ENCODE measurements at places on chromosomes 2 and 18.
A peak's percentile ranks its signal among the peaks of the same experiment; 100 is the strongest.

GRCh38 chr18:37393945-37394609 is 171.5 kb downstream of the CELF4 start:
- peak; percentile 94 for DNase-seq

GRCh38 chr18:71242981-71243380 is 954.1 kb downstream of the SOCS6 start:
- no peak for DNase-seq

GRCh38 chr2:99779276-99779675 is 289.5 kb upstream of the REV1 start:
- DNase-seq, result no peak

- no peak for DNase-seq
These were observed 133.6 kb upstream of the CAPN13 start for GRCh38 chr2:30940839-30941238.

DNA sequence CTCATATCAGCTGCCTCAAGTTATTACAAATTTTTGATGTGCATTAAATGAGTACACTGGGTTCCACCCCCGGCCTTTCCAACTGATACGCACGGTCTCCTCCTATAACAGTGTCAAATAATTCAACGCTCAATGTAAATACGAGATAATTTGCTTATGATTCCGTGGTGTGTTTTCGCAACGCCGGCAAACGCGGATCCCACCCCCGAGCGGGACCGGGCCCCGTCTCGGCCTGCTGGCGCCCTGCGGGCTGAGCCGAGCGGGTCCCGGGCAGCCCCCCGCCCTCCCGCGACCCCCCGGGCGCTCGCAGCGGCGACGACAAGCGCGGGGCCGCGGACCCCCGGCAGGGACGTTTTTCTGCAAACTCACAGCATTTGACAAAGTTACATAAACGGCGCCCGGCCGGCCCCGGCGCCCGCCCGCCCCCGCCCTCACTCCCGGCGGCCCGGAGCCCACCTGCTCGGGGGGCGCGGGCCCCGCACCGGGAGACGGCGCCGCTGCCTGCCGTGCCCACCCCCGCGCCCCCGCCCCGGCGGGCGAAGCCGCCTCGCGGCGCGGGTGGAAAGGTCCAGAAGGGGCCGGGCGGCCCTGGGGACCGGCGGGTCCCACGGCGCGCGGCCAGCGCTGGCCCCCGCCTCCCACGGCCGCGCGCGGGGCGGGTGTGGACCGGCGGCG is 762 bp downstream of the HDAC4 start:
- peak; percentile 47 for DNase-seq

- no peak for DNase-seq
These were observed 1.1 kb upstream of the SATB2 start for GRCh38 chr2:199458806-199459285.

GRCh38 chr2:195925120-195925519 is 143.5 kb downstream of the DNAH7 start:
- no peak for DNase-seq

- DNase-seq, result peak; percentile 13
These were observed 1.1 kb downstream of the AFTPH start for GRCh38 chr2:64525317-64525613.

DNA sequence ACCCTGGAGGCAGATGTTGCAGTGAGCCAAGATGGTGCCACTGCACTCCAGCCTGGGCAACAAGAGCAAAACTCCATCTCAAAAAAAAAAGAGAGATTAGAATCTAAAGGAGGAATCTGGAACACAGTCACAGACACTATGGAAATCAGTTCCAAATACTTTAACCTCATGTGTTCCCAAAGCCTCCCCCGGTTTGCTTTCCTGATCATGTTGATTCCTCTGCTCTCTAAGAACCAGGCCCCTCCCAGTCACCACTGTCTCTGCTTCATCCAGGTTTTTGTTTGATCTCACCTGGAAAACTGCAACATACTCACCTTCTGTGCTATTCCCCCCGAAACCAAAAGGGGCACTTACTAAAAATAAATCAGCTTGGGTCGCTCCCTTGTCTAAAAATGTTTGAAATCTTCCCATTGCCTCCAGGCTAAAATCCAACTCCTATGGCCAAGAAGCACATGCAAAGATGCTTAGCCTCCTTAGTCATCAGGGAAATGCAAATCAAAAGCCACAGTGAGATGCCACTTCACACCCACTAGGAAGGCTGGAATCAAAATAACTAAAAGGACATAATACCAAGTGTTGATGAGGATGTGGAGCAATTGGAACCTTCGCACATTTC is 6.2 kb upstream of the NEU2 start:
- peak; percentile 61 for DNase-seq

DNA sequence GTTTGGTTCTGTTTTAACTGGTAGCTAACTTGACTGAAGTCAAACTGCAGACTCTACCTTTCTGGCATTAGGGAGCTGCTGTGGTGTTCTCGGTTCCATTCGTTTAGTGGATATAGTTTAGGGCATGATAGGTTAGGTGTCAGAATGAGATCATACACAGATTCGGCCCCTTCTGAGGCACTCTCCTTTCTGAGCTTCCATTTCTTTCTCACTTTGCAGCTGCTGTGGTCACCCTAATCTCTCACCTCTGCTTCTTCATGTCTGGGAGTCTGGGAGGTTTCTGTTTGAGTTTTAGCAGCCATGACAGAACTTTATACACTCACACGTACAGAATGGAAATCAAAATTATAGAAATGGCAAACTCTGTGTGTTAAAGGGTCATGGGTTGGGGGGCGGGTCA is 122.8 kb downstream of the ATP9B start:
- DNase-seq, result no peak

DNA sequence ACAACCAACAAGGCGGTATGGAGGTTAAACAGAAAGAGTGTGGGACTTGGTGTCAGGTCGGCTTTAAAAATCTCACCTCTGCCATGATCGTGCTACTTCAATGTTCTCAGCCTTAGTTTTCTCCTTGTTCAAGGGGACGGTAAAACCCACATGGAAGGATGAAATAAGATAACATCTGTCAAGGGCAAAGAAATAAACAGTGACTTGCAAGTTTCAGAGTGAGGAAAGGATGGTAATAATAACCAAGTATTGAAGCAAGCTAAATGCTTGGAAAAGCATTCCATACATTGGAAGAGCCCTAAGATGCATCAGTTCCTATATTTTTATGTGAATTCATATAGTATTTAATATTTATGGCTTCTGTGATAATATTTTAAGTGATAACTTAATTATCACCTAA is 29.8 kb upstream of the LMAN1 start:
- DNase-seq, result no peak

- no peak for DNase-seq
These were observed 92.9 kb upstream of the SIX2 start for GRCh38 chr2:45102141-45102540.

DNA sequence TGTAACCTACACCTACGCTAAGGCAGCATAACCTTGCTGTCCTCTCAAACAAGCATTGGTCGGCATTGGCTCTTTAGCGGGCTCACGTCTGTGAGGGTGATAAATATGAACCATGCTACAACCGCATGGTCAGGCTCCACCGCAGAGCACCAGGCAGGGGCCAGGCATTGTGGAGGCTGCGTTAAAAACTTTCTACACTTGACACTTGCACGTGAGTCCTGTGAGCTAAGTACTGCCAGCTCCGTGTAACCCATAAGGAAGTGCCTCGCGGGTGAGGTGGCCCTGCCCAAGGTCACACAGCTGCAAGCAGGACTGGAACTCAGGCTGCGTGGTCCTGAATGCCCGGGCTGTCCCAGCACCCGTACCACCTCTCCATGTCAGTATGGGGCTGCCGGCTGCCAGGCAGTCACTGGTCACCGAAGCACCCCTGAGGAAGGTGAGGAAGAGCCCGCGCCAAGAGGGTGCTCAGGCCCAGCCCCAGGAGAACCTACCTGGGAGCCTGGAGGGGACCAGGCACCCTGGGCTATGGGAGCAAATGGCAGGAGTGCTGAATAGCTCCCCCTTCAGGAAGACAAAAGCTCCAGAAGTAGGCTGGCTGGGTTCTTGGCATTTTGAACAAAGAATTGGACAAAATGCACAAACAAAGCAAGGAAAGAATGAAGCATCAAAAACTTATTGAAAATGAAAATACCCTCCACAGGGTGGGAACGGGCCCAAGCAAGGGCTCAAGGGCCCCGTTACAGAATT is 271.1 kb upstream of the RAB6C start:
- DNase-seq, result peak; percentile 1

DNA sequence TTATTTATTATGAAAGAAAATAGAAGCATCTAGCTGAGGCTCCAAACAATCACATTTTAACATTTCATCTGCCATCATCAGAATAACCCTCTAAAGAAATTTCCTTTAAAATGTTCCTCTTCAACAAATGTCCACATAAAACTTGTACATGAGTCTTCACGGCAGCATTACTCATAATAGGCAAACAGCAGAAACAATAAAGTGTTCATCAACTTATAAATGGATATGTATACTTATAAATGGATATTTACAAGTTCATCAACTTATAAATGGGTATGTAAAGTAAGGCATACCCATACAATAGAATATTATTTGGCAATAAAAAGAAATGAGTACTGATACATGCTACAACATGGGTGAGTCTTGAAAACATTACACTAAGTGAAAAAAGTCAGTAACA is 33.5 kb upstream of the ASNSD1 start:
- DNase-seq, result no peak

GRCh38 chr18:79884294-79884962 is 67.0 kb downstream of the SLC66A2 start:
- peak; percentile 7 for DNase-seq

- no peak for DNase-seq
These were observed 663.9 kb upstream of the LRRTM1 start for GRCh38 chr2:80968450-80968849.

DNA sequence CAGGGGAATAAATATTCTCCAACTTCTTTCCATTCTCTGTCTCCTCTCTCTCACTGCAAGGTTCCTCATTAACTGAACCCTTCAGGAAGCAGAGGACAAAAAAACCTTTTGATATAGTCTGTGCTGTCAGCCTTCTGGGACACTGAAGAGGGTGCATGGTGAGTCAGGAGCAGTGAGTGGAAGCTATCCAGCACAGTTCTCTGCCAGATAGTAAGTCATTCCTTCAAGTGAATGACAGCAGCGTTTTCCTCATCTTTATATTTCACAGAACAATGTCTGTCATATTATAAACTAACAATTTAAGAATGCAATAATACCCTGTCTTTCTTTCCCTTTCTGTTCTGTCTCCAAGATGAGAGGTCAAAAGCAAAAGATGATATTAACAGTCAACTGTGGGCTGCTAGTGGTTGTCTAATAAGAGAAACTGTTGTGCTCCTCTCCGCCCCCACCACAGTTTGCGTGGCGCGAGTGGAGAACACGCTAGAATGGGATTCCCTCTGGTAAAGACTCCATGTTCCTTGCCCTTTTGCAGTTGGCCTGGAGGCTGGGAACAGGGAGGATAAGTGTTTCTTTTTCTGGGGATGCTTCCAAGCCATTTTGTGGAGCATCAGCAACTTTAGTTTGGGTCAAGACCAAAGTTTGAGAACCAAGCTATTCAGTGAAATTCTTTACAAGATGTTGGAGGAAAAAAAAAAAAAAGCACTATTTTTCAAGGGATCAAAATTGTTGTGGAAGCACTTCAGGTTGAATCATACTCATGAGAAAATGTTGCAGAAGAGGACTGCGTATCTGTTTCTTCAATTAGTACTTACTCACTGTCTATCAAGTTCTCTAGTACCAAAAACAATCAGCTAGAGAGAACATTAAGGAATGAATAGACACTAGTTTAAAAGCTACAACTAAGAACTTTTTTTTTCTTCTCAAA is 430.2 kb downstream of the SETBP1 start:
- DNase-seq, result peak; percentile 42

DNA sequence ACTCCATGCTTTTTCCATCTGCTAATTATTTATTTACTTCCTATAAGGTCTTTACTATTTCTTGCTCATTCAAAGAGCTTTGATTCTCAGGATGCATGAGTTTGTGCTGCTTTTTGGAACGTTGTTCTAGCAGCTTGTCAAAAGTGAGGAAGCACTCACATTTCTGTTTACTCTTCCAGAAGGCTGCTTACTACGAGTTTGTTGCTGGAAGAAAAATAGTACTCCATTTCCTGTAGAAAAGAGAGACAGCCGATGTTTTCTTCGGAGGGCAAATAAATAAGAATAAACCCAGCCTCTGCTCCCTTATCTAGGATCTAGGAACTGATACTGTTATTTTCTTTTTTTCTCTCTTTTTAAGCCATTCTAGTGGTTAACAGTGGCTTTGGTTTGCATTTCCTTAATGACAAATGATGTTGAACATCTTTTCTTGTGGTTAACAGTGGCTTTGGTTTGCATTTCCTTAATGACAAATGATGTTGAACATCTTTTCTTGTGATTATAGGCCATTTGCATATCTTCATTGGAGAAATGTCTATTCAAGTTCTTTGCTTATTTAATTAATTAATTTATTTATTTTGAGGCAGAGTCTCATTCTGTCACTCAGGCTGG is 20.5 kb downstream of the CYP27A1 start:
- DNase-seq, result no peak

- DNase-seq, result no peak
These were observed 3.1 kb downstream of the FIGN start for GRCh38 chr2:163732727-163733126.

DNA sequence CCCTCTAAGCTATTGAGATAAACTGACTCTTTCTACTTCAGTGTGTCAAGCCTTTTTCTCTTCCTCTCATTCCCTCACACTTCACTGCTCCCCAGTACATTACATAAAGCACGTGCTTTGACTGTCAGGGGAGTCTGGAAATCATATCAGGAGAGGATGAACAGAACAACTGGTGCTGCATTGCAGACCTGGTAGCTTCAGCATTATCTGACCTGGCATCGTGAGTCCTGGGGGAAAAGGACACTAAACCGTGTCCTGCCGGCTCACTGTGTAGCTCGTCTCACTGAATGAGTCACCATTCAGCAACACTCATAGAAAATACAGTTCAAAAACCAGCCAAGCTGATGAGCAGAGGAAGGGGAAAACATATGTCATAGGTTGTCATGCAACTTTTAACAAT is 108.5 kb upstream of the UNC80 start:
- DNase-seq, result peak; percentile 14

GRCh38 chr18:46481048-46481846 is 175.8 kb downstream of the LOXHD1 start:
- peak; percentile 60 for DNase-seq

- DNase-seq, result no peak
These were observed 212.3 kb downstream of the SNTG2 start for GRCh38 chr2:1162768-1163584.

GRCh38 chr2:232240906-232241305 is 137.6 kb upstream of the ALPP start:
- no peak for DNase-seq

GRCh38 chr2:215002500-215002899 is 135.9 kb downstream of the ABCA12 start:
- DNase-seq, result peak; percentile 37

- no peak for DNase-seq
These were observed 592.3 kb downstream of the TRIB2 start for GRCh38 chr2:13308989-13309388.

All from GM03348 (cell line).